Activated CD4-positive, alpha-beta T cell treated with anti-CD3 and anti-CD28 coated beads, Interleukin-2, amount 10 ng/mL, durations not matched to agents 24 days and 14 days (primary cell): ENCODE measurements at places on chromosomes 7 and 10. TPM values are rescaled to one million over a fixed set of nuclear protein-coding genes. Genes with fewer than 3 reads are reported as not detected.

Gene CUL2
- total RNA-seq, result 50.2 and 50.4 TPM in 2 replicates

Gene SPACDR
- 2.7 and 2.9 TPM in 2 replicates for total RNA-seq

DNA sequence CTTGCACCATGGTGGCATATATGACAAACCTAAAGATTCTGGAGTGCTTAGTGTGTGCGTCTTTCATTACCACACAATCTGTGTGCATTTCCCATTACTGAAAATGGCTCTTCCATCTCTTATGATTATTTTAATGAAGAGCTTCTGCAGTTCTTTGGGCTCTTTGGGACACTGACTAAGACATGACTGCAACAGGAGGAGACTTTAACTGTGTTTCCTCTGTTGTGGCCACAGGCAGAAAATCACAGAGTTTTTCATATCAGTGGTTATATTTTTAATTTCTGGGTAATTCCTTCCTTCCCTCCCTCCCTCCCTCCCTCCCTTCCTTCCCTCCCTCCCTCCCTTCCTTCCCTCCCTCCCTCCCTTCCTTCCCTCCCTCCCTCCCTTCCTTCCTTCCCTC lies 58.1 kb downstream of the WNT2 start:
- DNase-seq, result no peak

GRCh38 chr7:7653593-7654187 lies 13.1 kb downstream of the UMAD1 start:
- DNase-seq, result peak; percentile 73

- no peak for DNase-seq
These were observed 83.6 kb upstream of the TMEM106B start for GRCh38 chr7:12127455-12127854.
